Activated CD4-positive, alpha-beta T cell treated with anti-CD3 and anti-CD28 coated beads, Interleukin-2, Interleukin-4, amounts not matched to agents 100 ng/mL and 50 ng/mL, durations not matched to agents 16 hours and 8 hours (primary cell): ENCODE measurements at places on chromosomes 5 and 9.

- no peak for DNase-seq
These were observed 8.0 kb downstream of the DMXL1 start for GRCh38 chr5:119078861-119079260.

DNA sequence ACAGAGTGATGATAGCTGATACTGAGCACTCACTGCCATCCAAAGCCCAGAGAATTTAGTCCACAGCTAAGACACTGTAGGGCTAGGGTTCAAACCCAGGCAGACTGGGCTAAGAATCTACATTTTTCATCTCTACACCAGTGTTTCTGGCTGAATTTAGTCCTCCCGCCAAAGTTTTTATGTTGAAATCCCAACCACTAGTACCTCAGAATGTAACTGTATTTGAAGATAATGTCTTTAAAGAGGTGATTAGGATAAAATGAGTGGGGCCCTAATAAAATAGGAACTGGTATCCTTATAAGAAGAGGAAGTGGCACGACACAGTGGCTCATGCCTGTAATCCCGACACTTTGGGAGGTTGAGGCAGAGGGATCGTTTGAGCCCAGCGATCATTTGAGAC lies 4.3 kb downstream of the GNA14 start:
- no peak for DNase-seq

- no peak for DNase-seq
These were observed 9.1 kb upstream of the OLFM1 start for GRCh38 chr9:135078361-135078821.

GRCh38 chr9:117293206-117294114 lies 121.4 kb downstream of the ASTN2 start:
- no peak for DNase-seq

DNA sequence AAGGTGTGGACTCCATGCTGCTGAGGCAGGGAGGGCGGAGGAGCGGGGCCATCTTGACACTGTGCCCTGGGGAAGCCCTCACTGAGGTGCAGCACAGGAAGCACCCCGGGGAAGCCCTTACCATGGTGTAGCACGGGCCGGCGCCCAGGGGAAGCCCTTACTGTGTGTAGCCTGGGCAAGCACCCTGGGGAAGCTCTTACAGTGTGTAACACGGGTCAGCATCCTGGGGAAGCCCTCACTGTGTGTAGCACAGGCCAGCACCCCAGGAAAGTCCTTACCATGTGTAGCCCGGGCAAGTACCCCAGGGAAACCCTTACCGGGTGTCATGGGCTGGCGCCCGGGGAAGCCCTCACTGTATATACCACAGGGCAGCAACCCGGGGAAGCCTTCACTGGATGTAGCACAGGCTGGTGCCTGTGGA lies 62.6 kb upstream of the ZNF354B start:
- no peak for DNase-seq

- DNase-seq, result peak; percentile 75
These were observed 25.2 kb downstream of the LNPEP start for GRCh38 chr5:96961053-96961452.

DNA sequence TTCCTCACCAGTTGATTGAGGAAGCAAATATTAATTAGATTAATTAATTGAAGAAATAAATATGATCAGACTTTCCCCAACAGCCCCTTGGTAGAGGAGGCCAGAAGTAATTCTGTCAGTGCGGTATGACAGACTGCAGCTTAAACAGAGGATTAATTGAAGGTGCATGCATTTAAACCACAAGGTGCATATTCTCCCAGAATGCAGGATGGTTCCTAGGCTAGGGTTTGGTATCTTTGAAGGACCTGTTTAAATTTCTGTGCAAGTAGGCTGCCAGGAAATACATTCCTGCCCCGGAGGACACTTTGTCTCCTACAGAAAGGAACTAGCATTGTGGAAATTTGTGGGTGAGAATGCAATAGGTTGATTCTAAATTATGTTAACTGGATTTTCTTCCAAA lies 50.5 kb upstream of the PALM2AKAP2 start:
- DNase-seq, result no peak

- DNase-seq, result no peak
These were observed 113.8 kb downstream of the MED27 start for GRCh38 chr9:131965841-131966240.

GRCh38 chr5:8226148-8226547 lies 357.2 kb downstream of the MTRR start:
- no peak for DNase-seq

- DNase-seq, result no peak
These were observed 192.5 kb downstream of the PTTG1 start for GRCh38 chr5:160614136-160614535.

DNA sequence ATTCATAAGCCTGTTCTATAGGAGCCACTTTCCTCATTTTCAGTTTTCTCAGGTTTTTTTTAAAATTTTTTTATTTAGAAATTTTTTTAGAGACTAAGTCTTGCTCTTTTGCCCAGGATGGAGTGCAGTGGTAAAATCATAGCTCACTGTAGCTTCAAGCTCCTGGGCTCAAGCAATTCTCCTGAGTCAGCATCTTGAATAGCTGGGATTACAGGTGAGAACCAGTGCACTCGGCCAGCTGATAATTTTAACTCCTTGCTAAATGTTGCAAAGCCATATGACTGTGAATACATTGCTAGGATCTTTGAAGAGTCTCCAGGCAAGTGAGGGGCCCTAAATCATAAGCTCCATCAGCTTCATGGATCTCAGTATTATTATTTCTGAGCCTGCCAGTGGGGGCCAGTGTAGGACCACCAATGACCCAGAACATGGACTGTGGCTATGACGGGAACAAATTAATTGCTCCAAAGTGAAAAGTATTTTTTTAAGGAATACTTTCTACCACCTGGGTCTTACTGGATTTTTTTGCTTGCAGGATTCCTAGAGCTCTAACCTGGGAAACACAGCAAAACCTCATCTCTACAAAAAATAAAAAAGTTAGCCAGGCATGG lies 5.7 kb upstream of the GAPVD1 start:
- DNase-seq, result no peak

DNA sequence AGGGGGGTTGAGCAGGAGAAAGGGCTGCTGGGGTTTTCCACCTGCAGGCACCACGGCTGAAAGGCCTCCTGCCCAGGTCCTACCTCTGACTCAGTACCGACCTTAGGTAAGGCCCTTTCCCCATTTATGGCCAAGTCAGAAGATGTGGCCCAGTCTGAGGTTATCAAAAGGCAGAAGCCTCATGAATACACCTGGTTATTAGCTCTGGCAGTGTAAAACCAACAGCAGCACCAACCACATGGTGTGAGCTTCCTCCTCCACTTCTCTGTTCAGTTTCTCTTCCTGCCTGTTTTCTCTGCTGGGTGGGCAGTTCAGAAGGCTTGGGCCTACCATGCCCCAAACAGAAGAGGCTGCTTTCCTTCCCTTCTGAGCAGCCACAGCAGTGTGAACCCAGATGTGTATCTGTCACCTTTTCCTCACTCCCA lies 86.9 kb downstream of the UGCG start:
- no peak for DNase-seq

GRCh38 chr9:118273048-118273447 lies 568.8 kb downstream of the TLR4 start:
- no peak for DNase-seq

GRCh38 chr9:123073441-123073840 lies 40.0 kb downstream of the GPR21 start:
- DNase-seq, result no peak

- no peak for DNase-seq
These were observed 65.4 kb downstream of the CMYA5 start for GRCh38 chr5:79754865-79755555.

- no peak for DNase-seq
These were observed 272.2 kb upstream of the PRDM9 start for GRCh38 chr5:23235246-23235645.

GRCh38 chr5:83096660-83097339 lies 19.5 kb downstream of the XRCC4 start:
- DNase-seq, result no peak

DNA sequence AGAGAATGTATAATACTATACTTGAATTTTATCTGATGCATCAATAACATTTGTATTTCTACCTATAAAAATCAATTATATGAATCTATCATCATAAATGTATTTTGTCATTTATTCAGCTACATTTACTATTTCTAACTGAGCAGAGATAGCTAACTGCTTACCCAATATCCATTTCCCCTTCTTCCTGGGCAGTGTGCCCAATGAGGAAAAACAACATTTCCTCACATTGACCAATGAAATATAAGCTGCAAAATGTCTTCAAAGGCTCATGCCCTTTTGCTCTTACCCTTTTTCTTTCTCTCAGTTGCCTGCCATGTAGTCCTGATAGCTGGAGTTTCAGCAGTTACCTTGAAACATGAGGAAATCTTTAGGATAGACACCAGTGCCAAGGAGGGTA lies 385.8 kb upstream of the PCSK5 start:
- DNase-seq, result no peak

- DNase-seq, result peak; percentile 32
These were observed 58.5 kb downstream of the CNTRL start for GRCh38 chr9:121133104-121133816.

- DNase-seq, result no peak
These were observed 43.4 kb downstream of the RXRA start for GRCh38 chr9:134369416-134370212.

DNA sequence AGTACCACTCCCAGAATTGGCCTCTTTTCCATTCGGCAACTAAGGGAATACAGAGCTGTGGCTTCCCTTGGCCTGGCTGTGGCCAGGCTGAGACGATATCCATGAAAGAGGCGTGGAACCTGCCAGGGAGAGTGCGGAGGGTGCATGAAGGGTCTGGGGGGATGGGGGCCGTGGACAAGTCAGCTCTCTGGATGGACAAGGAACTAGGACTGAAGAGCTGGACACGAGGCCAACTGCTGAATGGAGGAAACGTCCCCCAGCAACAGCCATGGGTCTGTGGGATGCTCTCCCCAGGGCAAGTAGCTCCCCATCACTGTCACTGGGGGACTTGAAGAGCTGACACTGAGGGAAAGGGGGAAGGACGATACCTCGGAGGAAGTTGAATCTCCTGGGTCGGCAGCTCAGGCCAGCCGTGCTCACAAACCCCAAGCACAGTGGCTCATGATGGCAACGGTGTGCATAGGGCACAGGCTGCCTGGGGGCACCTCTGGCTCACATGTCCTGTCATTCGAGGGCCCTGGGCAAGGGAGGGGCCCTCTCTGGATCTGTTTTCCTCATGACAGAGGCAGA lies 4.1 kb upstream of the OLFM1 start:
- DNase-seq, result no peak

GRCh38 chr9:122186301-122186700 lies 26.6 kb downstream of the MORN5 start:
- no peak for DNase-seq

DNA sequence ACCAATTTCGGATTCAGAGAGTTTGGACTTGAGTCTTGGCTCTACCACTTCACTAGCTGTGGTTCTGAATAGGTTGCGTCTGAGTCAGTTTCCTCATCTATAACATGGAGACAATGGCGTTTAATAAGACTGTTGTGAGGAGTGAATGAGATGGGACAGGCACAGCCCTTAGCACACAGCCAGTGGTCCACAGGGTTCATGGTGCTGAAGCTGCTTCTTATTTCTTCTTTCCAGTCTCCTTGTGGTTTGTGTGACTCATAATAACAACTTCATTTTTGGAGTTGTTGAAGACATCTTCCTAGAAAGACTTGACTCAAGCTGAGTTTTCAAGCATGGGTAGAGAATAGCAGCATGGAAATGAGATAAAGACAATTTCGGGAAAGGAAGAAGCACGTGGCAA lies 172.6 kb upstream of the PPP2R2B start:
- no peak for DNase-seq

DNA sequence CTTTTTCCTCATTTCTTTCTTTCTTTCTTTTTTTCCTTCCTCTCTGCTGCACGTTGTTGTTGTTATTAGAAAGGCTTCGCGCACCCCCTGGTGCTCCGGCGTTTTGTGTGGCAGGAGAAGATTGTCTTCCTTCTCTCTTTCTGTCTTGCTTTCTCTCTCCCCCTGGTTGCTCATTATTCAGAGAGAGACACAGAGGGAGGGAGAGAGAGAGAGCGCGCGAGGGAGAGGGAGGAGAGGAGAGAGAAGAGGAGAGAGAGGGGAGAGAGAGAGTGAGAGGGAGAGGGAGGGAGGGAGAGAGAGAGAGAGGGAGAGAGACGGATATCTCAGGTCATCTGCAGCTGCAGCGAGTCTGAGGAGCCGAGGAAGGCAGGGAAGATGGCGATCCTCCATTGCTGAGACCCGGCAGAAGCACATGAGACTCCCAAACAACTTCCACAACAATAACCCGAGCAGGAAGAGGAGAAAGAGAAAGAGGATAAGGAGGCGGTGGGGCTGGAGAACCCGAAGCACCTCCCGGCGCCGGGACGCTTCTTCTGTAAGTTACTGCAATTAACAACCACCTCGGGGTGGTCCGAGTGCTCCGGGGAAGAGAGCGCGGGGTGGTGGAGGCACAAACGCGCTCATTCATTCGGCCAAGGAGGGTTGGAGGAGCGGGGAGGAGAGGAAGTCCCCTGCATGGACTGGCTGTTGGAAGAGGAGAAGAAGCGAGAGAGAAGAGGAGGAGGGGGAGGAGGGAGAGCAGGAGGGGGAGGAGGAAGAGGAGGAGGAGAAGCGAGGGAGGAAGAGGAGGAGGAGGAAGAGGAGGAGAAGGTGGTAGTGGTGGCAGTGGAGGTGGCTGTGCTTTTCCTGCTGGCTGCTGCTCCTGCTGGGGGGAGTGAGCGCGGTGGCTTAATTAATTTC lies at the start of gene ZNF462:
TSS of gene ZNF462 (plus strand) at position 346 of the 900 bp plus-strand sequence. CDS start 60,218 bp downstream, outside the sequence.
- no peak for DNase-seq

DNA sequence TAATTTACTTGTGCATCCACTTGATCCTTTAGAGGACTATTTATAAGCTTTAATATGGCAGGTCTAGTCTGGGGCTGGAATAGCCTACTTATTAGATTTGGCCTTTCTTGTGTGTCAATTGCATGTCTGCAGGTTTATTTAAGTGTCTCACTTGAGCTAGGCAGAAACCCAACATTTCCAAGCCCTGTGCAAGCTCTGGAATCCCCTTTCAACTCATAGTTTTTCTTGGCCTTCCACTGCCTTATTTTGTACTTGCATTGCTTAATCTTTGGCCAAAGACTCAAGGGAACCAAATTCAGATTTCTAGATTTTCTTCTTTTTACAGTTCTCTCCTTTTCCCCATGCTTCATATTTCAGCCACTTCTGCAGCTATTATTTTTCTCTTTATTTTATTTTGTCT lies 102.4 kb upstream of the RFX3 start:
- DNase-seq, result no peak

DNA sequence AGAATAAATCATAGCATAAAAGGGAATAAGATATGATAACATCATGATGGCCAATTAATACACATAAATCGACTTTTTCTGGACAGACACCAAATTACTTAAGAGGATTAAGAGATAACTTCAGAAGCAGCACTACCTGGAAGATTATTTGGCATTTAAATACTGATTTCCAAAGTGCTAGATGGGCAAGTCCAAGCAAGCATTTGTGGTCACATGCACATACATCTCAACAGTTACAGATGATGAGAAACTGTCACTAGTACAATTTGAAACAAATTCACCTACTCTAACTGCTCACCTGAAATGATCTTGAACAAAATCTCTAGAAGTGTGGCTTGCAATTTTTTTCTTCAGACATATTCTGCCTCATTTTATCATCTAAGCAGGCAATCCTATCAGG lies 26.8 kb upstream of the RASGEF1C start:
- DNase-seq, result no peak
